ENCODE measurements at places on chromosomes 1 and 21.

DNA sequence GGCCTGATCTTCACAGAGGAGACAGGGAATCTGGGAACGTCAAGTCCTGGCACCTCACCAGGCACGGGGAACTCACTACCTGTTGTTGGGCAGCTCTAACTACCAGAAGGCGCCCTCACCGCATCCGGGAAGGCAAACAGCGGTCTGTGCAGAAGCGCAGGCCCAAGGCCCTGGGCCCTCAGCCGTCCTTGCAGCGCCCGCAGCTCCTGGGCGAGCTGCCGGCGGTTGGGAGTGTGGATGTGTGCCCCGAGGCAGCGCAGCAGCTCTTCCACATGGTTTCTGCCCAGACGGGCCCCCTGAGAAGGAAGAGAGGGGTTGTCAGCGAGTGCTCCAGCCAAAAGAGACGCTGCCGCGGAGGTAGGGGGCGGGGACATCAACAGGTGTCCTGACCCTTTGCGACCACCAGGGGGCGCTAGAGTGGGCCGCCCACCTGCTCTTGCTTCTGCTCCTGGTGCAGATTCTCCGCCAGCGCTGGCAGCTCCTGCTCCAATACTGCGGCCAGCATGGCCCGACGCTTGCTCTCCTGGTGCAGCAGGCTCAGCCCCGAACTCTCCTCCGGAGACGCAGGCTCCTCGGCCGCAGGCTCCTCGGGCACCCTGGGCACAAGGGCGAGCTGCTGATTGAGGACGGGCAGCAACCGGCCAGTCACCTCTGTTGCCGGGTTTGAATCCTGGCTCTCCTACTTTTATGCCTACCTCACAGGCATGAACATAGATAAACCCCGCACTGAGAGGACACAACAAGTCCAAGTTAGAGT is 9.3 kb downstream of the MAP3K6 start:
- no peak for DNase-seq

DNA sequence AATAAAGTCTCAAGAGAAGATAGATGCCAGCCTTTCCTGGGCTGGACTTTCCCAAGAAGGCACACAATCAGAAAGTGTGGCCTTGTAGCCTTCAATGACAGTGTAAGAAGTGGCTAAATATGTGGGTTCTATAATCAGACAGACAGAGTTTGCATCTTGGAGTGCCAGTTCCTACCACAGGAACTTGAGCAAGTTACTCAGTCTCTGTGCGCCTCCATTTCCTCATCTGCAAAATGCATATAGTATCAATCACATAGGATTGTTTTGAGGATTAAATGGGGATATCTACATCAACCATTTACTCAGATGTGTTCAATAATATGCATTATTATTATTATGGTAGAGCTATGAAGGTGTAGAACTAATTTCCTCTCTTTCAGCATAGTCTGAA is 176.8 kb upstream of the PTBP2 start:
- no peak for DNase-seq

DNA sequence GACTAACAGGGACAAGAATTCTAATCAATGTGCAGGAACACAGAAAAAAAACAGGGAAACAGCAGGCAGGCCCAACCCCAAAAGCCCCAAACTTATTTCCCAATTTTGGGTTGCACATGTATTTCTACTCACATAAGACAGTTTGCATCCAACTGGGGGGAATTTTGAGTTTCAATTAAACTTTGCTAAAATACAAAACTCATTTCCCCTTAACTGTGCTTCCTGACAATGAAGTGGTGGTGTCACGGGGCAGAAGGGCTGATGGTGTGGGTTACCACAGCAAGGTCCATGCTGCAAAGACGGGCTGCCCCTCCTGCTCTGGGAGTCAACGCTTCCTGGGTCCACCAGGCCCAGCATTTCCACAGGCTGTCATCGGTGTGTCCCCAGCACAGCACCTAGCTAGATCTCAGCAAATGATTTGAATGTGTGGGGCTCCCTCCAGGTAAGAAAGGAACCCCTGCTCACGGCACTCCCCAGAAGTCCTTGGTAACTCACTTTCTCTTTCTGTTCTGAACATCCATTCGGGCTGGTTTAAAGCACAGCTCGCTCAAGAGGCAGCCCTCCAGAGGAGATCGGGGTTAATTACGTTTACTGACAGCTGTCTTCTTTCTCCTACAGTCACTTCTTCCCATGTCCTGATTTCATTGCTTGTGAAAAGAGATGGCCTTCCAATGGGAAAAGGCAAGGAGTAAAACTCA is 27.4 kb downstream of the HIVEP3 start:
- DNase-seq, result peak; percentile 96

DNA sequence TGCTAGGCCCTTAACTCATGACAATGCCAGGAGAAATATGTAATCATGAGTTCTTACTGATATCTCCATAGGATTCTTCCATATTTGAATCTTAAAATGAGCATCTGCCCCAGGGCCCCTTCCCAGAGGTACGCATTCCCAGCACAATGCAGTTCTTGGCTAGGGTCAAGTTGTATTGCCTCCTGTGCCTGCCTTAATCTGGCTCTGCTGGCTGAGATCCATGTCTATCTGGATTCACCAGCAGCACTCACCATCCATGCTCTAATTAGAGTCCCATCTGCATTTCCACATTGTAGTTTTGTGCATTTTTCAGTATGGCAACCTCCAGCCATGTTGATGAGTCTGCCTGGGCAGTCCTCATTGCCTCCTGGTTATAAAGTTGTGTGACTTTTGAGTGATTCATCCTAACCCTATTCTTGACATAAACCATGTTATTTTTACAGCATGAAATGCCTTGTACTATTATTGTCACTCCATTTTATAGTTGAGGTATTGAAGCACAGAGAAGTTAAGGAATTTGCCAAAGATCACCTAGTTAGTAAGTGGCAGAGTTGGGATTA is 55.9 kb downstream of the CAMSAP2 start:
- no peak for DNase-seq

- DNase-seq, result no peak
Observed at GRCh38 chr1:23718482-23718881, 24.8 kb upstream of the ELOA start.

- no peak for DNase-seq
Observed at GRCh38 chr1:29451368-29451892, 215.1 kb downstream of the PTPRU start.

- DNase-seq, result no peak
Observed at GRCh38 chr1:37400466-37401225, 73.7 kb upstream of the ZC3H12A start.

DNA sequence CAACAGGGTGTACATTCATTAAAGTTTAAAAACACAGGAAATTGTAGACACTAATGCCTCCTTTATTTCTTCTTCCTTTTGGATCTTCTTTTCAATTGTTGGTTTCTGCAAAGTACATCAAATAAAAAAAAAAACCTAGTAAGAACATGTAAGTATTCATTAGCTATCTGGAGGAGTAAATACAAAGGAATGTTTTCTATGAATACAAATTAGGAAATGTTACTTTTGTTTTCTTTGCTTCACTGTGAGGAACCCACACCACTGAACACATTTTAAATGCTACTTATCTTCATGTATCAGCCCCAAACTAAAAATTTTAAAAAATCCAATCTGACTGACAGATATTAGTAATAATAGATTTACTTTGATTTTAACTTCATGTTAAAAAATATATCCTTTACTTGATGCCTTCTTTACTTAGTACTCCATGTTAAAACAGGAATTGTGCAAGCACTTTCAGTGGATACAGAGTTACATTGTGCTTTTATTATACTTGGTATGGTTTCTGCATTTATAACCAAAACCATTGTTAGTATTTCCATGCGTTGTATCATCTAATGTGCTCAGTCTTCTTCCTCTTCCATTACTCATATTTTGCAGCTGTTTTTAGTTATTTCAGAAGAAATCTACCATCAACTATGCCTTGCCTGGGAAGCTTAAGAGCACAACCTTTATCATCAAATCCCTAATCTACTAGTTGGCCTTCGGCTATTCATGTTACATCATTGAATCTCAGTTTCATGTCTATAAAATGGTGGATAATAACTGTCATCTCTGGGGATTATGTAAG is 236.9 kb upstream of the DPYD start:
- DNase-seq, result no peak

- no peak for DNase-seq
Observed at GRCh38 chr1:41612953-41613352, 128.5 kb upstream of the EDN2 start.

DNA sequence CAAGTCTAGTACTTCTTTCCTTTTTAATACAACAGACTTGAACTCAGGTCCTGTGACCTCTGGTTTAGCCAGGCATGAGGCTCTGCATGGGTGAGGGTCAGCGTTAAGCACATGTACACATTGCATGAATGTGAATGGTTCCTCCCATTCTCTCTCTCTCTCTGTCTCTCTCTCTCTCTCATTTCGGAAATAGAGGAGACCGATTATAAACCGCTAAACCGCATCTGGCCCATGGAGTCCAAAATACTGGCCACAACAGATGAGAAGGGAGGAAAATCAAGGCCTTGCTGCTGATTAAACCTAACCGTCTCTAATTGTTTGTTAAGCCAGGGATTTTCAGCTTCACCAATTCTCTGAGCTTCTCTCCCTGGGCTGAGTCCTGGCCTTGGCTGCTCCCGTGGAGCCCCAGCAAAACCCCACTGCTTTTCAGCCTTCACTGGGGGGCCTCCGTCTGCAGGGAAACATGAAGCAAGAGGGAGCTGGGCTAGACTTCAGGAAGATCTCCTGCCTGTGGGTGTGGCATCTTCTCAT is 6.6 kb downstream of the RSPO1 start:
- DNase-seq, result no peak

- no peak for DNase-seq
Observed at GRCh38 chr1:192888574-192888973, 79.7 kb downstream of the RGS2 start.

GRCh38 chr1:30955448-30956015 is 47.0 kb upstream of the SDC3 start:
- DNase-seq, result no peak

GRCh38 chr1:24186711-24186992 is 437 bp downstream of the IFNLR1 start:
- DNase-seq, result no peak

- no peak for DNase-seq
Observed at GRCh38 chr1:226711976-226712741, 26.9 kb downstream of the ITPKB start.

DNA sequence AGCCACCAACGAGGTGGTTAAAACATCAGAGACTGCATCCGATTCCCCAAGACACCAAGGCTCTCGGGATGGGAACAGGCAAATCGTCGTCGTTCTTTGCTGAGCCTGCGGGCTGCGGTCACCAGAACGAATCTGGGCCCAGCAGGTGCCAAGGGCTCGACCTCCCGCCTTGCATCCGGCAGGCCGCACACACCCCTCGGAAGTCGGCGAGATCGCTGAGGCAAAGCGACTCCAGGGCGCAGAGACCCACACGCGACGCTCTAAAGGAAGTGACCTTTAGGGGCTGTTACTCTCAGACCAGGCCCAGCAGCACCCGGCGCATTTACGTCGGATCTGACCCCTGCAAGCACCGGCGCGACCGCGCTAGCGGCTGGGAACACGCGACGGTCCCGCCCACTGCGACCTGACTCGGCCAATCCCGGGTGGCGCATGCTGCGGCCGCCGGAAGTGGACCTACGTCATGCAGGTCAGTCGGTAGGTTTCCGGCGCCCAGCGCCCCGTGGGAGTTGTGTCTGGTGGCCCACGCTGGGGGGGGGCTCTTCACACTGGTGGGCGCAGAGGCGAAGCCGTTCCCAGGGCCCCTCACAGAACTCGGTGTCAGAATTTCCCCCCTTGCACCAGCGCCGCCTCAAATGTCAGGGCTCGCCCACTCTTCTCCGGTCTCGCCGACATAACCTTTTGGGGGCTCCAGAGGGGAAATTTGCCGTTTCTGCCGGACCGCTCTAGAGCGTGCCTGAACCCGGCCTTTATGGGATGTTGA is 7.5 kb upstream of the PARK7 start:
- no peak for DNase-seq

GRCh38 chr1:27770293-27770830 is 2.7 kb upstream of the STX12 start:
- no peak for DNase-seq

DNA sequence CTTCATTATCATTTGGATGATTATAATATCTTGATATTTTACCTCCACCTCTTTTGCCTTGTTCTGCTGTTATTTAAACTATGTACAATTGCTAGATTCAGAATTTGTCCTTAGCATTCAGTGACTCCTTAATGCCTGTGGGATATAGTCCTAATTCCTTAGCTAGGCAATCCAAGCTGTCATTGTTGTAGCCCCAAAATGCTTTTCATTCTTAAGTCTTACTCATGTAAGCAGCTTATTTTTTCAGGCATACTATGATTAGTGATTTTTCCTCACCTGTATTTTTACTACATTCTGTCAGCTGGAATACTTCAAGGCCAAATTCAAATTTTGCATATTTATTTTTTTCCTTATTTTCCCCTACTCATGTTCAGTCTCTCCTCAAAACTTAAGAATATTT is 13.4 kb downstream of the PKN2 start:
- DNase-seq, result no peak

DNA sequence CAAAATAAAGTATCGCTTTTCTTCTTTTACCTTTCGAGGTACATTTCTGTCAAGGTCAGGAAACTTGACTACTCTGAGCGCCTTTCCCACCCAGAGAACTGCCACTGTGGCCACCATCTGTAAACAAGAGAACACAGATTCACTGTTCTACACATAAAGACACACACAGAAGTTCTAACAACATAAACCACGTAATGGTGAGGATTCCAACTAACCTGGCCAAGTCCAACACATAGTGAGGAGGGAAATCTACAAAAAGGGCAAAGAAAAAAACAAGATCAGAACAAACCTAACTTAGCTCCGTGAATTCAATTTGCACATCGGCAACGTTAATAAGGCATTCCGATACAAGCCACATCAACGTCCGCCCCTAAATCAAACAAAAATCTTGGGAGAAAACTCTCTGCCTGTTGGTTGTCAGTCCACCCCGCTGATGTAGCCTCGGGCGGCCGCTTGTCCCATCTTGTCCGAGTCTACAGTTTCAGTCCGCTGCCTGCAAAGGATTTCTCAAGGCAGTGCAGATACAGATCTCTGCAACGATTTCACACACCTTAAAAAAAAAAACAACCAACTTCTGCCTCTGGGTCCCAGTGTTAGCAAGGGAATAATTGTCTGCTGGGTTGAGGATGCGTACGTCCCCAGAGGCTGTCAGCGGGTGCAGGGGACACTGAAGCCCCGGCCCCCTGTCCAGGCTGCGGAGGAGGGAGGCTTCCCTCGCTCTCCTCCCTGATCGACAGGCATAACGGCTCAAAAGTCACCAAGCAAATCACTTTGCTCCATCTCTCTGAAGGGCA is 1.0 kb downstream of the SLC35D1 start:
- DNase-seq, result peak; percentile 5
